ENCODE measurements at places on chromosomes 5 and 9. TPM values are rescaled to one million over a fixed set of nuclear protein-coding genes. Genes with fewer than 3 reads are reported as not detected.

CD14 gene
- total RNA-seq, result 2.1 TPM

PHF24 gene
- not detected for total RNA-seq

IL9 gene
- not detected for total RNA-seq

WASHC1 gene
- total RNA-seq, result 10.9 TPM

MEF2C gene
- 0.87 TPM for total RNA-seq

DNA sequence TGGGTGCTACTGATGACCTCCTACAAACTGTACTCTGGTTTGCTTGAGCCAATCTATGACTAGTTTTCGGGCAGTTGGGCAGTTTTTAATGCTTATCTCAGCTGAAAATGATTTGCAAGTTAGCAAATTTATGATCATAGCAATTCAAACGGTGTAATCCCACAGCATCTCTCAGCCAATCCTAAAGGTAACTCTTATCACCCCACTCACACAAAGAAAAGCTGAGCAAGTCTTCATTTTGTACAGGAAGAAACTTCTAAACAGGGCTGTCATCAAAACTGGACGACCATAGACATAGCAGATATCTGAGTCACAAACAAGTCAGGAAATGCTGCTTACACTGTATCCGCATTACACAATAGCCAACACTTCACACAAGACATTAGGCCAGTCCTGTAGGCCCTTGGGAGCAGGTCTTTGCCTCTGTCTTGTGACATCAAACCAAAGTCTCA is 2.6 kb upstream of the ENC1 start:
- DNase-seq, result no peak

GRCh38 chr5:157818368-157818767 is 40.6 kb downstream of the CLINT1 start:
- no peak for DNase-seq

DNA sequence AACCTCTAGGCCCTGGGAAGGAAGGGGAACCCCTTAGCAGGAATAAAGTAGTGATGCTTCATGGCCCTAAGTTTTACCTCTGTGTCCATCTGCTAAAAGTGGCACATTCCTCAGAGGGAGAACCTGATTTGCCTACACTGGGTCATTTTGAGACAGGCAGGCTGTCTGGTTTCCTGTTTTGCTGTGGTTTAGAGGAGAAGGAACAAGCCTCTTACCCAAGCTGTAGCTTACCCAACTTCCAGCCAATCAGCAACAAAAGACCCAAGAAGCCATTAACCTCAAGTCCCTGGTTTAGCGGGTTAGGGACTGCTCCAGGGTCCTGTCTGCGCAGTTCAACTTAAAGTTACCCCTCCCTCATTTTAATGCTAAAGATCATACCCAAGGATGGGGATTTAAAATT is 411.0 kb downstream of the MAT2B start:
- DNase-seq, result peak; percentile 58

- no peak for DNase-seq
Observed at GRCh38 chr9:137032858-137033257, 970 bp upstream of the FUT7 start.

- DNase-seq, result no peak
Observed at GRCh38 chr5:176389135-176390123, 878 bp downstream of the HIGD2A start.

GRCh38 chr5:112862085-112862484 is 998 bp downstream of the SRP19 start:
- DNase-seq, result no peak

- no peak for DNase-seq
Observed at GRCh38 chr9:20291201-20291600, 331.1 kb downstream of the MLLT3 start.

Measured in CD4-positive, alpha-beta T cell (primary cell).